ENCODE measurements at places on chromosomes 1 and 21.

DNA sequence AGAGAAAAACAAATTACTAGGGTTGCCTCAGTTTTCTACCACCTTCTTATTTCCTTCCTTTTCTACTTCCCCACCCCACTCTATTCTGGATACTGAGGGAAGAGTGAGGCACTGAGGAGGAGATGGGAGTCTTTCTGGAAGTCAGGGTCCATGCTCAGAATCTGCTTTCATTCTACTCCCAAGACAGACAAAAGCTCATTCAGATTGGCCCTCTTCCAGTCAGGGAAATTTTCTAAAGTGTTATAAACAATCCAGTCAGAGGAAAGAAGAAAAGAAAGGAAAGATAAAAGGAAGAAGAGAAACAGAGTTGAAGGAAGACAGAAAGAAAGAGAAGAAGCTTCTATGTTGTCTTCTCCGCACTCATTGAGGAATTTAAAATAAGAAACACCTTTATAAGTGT, 228.6 kb downstream of the COP1 start:
- no peak for DNase-seq

DNA sequence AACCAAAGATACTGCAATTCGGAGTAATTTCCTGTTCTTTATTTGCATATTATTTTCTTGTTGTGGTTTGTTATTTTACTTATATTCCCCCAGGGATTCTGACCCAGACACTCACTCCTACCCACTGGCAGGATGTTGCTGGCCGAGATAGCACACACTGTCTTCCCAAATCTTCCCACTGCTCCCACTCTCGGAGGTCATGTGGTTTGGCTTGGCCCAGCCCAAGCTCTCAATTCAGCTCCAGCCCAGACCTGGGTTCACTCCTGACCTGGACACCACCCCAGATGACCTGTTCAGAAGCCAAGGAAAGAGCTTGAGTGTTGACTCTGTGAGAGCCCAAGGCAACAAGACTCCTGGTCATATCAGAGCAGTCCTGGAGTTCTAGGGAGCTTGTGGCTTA, 1.2 kb upstream of the FAM43B start:
- no peak for DNase-seq

DNA sequence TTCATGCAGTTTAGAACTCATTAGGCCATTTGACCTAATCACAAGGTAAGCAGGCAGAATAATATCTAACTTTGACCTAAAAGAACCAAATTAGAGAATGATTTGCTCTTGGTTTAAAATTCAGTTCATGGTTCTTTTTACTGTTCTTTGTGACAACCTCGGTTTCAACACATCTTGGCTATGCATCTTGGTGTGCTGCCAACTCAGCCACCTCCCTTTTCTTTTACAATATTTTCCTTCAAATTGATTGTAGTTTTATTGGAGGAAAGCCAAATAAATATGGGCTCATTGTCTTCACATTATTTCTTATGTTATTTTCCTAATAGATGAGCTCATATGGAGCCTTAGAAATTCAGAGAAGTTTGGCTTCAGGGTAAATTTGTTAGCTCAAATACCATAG, 338.3 kb downstream of the SIPA1L2 start:
- DNase-seq, result no peak

- DNase-seq, result no peak
These were observed 2.2 kb upstream of the FALEC start for GRCh38 chr1:150513351-150513791.

DNA sequence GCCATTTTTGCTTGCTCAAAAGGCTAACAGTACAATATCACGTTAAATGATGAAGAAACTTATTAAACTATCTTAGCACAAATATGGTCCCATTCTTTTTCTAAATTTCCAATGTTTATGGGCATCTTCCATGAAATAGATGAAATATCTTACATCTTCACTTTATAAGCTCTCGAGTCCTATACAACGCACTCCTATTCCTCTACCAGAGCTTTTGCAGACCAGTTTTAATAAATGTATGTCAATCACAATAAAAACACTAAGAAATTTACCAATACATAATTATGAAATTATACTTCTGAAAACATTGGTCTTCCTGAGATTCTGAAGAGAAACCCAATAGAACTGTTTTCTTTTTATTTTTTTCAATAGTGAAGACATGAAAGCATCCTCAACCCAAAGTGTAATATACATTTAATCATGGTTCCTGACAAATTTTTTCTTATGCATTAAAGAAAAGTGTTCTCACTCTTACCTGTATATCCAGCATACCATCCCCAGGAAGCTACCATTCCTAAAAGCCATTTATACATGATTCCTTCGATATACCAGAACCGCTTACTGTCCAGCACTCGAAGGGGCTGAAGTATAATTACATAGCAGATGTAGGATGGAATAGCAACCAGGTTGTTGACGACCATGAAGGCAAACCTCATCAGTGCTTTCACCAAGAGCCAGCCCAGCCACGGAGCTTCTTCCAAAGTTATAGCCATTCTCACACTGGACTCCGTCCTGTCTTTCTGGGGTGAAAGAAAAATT, 1.8 kb downstream of the LPGAT1 start:
- DNase-seq, result no peak

Measured in stimulated activated CD4-positive, alpha-beta T cell treated with anti-CD3 and anti-CD28 coated beads, Interleukin-2, amount 100 ng/mL, for 4 hours (primary cell).